ENCODE measurements at places on chromosomes 2 and 18.
A peak's percentile ranks its signal among the peaks of the same experiment; 100 is the strongest.

GRCh38 chr18:54999016-54999415 is 39.8 kb upstream of the CCDC68 start:
- no peak for DNase-seq

GRCh38 chr2:170525566-170525900 is 189.6 kb upstream of the SP5 start:
- DNase-seq: peak; percentile 91

DNA sequence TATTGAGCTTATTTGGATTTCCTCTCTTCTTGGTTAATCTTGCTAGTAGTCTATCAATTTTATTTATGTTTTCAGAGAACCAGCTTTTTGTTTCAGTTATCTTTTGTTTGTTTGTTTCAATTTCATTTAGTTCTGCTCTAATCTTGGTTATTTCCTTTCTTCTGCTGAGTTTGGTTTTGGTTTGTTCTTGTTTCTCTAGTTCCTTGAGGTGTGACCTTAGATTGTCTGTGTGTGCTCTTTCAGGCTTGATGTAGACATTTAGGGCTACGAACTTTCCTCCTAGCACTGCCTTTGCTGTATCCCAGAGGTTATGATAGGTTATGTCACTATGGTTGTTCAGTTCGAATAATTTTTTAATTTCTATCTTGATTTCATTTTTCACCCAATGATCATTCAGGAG is 141.6 kb downstream of the ZNF236 start:
- no peak for DNase-seq

- no peak for DNase-seq
Observed at GRCh38 chr2:219021591-219021990, 19.7 kb downstream of the CFAP65 start.

- no peak for DNase-seq
Observed at GRCh38 chr2:240745962-240746361, 54.3 kb downstream of the AQP12A start.

DNA sequence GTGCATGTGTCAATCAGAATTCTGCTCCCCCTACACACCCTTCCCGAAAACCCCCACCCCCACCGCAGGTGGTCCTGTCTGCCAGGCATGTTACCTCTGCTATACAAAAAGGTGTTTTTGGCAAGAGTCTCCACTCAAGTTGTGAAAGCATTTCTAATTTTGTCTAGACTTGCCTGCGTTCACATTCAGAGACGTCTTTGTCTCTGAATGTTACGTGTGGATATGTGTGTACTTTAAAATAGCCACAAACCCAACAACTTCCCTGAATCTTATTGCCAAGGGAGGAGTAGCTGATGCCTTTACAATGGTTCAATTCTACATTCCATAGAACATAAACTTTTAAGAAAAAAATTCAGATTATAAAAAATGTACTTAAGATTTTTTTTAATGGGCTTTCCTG is 66.6 kb downstream of the ITGA4 start:
- no peak for DNase-seq

DNA sequence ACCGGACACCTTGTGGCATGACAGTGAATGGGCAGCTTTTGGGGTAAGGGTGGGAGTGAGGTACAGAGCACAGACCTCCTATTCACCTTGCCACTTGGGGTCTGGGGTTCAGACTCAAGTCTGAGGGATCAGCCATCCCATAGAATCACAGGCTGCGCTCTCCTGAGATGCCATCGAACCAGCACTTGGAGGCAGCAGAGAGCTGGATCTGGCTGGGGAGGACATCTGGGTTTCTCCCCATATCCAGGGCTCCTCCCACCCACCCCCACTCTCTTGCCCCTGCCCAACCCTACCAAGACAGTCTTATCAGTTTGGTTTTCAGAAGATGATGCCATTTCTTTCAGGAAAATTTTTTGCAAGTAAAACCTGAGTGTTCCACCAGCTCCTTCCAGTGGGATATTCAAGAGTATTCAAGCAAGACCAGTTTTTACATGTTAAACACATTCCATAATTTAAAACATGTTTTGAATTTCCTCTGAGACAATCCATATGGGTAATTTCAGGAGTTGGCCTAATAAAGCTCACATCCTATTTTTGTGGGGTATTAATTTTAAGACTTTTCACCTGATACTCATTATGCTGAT is 29.2 kb upstream of the TEX44 start:
- no peak for DNase-seq

- no peak for DNase-seq
Observed at GRCh38 chr2:176652300-176653182, 383.3 kb downstream of the MTX2 start.

GRCh38 chr18:46659484-46659883 is 2.5 kb upstream of the LOXHD1 start:
- no peak for DNase-seq

DNA sequence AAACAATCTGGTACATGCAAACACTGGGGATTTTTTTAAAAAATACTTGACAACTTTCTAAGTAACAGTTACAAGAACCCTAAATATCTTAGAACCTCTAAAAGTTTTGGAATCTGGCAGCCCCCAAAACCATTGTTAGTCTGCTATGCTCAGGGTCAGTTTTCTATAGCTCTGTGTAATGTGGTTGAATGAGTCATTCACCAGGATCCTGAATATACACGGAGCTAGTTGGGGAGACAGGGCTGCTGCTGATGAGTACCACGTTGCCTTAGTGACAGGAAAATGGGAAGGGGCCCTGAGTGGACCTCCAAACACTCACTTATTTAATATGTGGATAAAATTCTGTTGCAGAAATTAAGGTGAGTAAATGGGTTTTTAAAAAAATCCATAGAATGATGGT is 36.9 kb upstream of the TANC1 start:
- DNase-seq: peak; percentile 60

GRCh38 chr2:225037415-225038230 is 4.6 kb downstream of the DOCK10 start:
- DNase-seq: no peak

DNA sequence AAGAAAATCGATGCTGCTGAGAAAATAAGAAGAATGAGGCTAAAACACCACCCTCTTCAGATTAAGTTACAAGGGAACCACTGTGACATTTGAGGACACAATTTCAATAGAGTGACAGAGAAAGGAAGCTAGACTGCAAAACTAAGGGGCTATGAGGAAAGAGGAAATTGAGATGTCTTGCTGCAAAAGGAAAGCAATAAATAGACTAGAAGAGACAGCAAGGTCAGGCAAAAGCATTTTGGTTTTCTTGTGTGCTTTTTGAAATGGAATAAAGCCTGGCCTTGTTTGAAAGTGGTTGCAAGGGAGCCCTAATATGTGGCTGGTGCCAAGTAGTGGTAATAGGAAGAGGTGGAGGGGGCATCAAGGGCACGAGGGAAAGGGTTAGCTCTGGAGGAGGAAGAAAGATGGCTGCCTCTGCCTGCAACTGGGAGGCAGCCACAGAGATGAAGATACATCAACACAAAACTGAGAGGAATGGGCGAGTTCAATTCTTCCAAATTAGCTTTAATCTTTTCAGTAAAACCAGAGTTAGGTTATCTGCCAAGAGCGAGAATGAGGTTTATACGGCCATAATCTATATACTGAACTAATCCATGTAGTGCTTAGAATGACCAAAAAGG is 1.2 kb upstream of the MRO start:
- DNase-seq: no peak

DNA sequence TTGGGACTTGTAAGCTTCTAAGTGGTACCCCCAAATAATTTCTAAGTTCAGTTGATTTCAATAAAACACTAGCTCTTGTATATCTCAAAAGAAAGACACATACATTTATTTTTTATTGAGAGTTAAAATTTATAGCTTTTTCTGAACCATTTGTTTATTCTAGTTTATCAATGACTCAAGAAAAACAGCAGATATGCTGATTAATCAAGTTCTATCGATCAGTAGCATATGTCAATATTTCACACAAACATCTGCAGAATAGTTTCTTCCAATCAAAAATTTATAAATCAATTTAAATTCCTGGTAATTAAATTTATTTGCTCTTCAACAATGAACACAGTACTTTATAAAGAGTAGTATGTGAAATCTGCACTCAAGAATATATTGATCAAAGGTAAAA is 5.3 kb downstream of the FIGN start:
- DNase-seq: no peak

- no peak for DNase-seq
Observed at GRCh38 chr2:129778584-129778877, 200.9 kb upstream of the RAB6C start.

DNA sequence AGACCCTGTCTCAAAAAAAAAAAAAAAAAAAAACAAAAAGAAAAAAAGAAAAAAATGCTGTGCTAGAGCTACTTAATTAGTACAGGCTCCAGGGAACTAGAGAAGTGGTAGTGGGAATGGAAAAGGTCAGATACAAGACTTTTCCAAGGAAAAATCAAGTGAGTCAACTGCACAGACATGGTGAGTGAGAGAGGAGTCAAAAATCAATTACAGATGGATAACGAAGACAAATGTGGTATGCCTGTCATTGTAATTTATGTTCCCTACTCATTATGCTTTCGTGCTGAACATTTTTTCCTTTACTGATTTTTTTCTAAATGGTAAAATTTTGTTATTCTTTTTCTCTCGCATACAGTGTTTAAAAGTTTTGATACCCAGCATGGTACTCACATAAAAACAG is 111.5 kb downstream of the MDH1 start:
- no peak for DNase-seq

- no peak for DNase-seq
Observed at GRCh38 chr2:200321780-200322534, 15.5 kb downstream of the SPATS2L start.

GRCh38 chr2:236873636-236874035 is 212.1 kb upstream of the COPS8 start:
- DNase-seq: no peak

- DNase-seq: no peak
Observed at GRCh38 chr2:98854682-98855081, 81.3 kb downstream of the CRACDL start.

GRCh38 chr2:226795281-226796011 is 4.2 kb downstream of the IRS1 start:
- DNase-seq: no peak

GRCh38 chr2:85698880-85699254 is 4.7 kb downstream of the GNLY start:
- DNase-seq: no peak

DNA sequence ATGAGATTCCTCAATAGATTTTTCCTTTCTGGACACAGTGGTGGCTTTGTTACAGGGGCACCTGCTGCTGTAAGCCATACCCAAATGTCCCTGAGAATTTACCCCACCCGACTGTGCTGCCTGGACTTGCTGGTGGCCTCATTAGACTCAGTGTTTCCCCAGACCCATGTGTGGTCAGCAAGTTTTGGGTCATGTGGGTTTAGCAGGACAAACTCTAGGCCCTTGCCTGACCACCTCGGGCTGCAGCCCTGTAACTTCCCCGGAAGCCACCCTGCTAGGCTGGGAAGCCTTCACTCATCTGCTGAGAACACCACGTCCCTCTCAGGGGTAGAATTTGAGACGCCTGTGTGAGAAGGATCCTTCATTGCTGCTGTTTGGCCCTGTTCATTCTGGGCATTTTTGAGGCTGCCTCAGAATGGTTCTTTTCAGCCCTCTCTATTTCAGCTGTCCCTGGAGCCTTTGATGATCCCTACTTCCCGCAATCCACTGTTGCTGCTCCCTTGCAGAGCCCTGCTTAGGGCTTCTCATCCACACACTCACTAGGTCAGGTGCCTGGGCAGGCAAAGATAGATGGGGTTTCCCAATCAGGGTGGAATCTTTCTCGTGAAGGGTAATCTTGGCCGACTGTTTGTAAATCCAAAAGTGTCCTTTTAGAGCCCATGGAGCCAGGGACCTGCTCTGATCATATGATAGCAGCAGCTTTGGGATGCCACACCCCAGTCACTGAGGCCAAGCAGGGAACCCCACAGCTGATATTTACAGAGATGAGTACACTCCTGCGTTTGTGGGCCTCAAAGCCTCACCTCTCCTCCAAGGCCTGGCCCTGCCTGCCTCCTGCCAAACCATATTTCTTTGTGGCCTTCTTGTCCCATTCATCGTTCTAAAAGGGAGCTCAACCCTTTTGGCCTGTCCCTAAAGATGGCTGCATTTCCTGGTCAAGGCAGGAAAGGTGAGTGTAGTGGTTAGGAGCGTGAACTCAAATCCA is 6.7 kb downstream of the EHD3 start:
- no peak for DNase-seq

- peak; percentile 63 for DNase-seq
Observed at GRCh38 chr2:220104871-220105351, 477.5 kb downstream of the SLC4A3 start.

GRCh38 chr2:112683550-112684414 is 37.0 kb upstream of the NT5DC4 start:
- DNase-seq: no peak

GRCh38 chr2:144048631-144049060 is 471.3 kb downstream of the ZEB2 start:
- no peak for DNase-seq

DNA sequence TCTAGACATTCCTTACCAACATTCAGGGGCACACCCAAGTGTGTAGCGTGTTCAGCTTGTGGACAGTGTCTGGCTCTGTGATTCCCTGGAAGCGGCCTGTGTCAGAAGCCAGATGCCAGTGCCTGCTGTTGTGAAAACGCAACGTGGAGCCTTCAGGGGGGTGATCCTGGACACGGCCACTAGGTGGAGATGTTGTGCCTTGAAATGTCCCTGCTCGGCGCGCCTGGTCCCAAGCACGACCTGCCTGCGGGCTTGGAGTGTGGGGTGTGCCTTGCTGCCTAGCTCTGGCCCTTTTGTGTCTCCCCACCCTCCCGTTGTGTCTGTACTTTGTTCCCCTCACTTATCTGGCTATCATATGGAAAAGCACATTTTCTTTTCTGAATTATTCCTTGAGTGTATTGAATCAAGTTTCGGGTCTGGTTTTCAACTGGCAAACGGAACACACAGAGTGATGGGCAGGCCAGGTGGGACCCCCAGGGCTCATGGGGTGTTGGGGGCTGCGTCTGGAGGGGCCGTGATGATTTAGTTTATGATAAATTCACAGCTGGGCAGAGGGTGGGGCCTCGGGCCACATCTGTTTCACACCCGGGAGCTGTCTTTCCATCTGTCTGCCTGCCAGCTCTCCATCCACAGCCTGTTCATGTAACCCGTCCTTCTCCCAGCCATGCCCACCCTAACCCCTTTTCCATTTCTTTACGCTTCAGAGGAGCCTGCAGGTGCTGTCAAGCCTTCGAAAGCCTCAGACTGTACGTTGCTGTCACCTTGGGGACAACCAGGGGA is 95.5 kb downstream of the DYSF start:
- DNase-seq: no peak

GRCh38 chr2:201769666-201770373 is 10.9 kb downstream of the ALS2 start:
- no peak for DNase-seq

GRCh38 chr2:9617296-9617695 is 13.5 kb downstream of the YWHAQ start:
- no peak for DNase-seq

- DNase-seq: peak; percentile 77
Observed at GRCh38 chr2:233996461-233996860, 54.0 kb upstream of the SPP2 start.

DNA sequence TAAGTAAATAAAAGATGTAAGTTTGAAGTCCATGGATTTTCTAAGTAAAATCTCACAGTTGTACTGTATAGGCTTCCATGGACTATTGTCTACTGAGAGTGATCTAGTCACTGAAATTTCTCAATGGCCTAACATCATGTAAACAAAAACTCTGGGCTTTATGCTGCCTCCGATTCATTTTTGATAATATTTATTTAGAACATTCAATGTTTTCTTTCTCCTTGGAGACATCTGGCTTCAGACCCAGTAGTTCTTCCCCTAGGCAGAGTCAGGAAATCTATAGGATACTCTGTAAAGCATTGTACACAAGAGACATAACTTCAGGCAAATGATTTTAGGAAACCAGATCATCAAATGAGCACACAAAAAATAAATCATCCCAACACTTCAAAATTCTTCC is 1208.6 kb upstream of the ZEB2 start:
- no peak for DNase-seq

GRCh38 chr18:3932276-3932675 is 482.3 kb downstream of the TGIF1 start:
- DNase-seq: no peak
